ENCODE measurements at places on chromosomes 13 and 19. TPM values are rescaled to one million over a fixed set of nuclear protein-coding genes. Genes with fewer than 3 reads are reported as not detected.

Gene LGALS4
- total RNA-seq: 0.33 TPM

Gene ZNF260
- 20.3 TPM for total RNA-seq

Gene C19orf85
- total RNA-seq: not detected

Gene RYR1
- under 0.01 TPM for total RNA-seq

Gene LHFPL6
- total RNA-seq: 21.7 TPM
